Stimulated activated CD4-positive, alpha-beta T cell treated with anti-CD3 and anti-CD28 coated beads, Interleukin-12 subunit alpha, Interleukin-12 subunit beta, amount 100 ng/mL, for 48 hours (primary cell): ENCODE measurements at places on chromosomes 13 and 19.

DNA sequence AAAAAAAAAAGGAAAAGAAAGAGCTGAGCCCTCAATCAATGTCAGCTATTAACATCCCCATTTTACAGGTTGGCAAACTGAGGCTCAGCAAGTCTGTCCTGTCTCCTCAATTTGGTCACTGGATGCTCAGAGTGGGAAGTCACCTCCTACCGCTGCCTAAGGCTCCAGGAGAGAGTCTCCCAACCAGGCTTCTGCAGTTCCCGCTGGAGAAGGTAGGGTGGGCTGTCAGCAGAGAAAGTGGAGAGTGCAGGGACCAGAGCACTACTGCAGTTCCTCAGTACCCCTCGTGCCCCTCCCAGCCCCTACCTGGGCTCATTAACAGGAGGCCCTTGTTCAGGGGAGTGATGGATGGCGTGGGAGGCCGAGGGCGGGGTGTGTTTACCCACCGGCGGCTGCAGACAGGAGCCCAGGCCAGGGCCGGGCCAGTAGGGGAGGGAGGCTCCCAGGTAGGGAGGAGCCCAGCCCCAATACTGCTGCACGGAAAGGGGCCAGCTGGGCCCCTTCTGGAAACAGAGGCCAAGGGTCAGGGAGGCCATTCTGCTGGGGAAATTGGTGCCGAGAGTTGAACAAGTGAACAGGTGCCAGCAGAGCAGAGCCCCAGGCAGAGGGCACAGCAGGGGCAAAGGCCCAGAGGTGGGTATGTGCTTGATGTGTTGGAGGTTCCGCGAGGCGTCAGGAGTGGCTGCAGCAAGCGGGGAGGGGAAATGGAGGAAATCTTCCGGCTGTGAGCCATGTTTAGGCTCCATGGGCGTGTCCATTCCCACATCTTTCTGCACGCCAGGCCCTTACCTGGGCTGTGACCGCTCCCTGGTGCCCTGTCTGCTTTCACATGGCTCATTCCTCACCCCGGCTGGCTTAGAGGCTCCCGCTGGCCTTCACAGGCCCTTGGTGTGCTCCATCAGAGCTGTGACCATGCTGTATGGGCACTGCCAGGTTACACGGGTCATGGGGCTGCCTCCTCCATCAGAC, 7.6 kb upstream of the COMP start:
- no peak for DNase-seq

DNA sequence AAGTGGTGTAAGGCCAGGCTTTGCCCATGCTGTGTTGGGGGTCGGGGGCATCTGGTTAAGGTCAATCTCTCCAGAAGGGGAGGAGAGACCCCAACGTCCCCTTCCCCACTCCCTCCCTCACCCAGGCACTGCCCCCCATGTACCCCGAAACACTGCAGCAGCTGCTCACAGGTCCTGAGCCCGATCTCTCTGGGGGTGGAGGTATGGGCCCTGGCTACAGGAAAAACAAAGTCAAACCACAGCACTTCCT, 10.2 kb downstream of the CAPN12 start:
- no peak for DNase-seq

GRCh38 chr13:24692561-24692960, 12.4 kb downstream of the ATP12A start:
- no peak for DNase-seq

DNA sequence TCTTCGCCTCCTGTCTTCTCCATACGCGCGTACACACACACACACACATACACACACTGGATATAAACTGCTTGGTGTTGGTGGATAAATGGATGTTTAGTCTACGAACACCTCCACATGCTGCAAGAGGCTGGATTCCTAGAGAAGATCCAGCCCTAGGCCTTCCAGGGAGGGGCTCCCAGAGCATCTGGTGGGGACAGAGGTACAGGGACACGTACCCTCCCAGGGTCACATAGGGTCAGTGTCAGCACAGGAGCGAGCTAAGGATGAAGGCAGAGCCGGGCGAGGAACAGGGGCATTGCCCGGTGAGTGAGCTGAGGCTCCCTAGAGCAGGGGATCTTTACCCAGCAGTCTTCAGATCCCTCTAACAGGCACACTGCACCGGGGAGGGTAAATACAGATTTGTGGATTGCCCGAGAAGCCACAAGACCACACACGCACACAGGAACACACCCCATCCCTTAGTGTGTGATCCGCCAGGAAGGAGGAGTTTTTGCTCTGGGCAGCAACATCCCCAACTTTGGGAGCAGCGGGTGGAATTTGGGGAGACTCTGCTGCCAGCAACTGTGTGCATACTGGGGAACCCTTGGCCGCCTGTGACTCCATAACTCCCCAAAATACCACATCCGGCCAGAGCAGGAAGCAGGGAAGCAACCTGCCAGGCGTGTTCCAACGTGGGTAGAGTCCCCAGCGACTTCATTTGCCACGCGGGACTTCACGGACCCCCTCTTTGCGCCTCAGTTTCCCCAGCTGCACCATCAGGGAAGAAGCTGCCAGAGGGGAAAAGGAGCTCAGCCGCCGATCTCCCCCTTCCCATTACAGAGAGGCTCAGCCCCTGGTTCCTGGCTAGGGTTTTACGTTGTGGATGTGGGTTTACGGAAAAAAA, 5.8 kb upstream of the TLE2 start:
- no peak for DNase-seq

GRCh38 chr13:59270327-59270726, 893.4 kb downstream of the DIAPH3 start:
- no peak for DNase-seq

DNA sequence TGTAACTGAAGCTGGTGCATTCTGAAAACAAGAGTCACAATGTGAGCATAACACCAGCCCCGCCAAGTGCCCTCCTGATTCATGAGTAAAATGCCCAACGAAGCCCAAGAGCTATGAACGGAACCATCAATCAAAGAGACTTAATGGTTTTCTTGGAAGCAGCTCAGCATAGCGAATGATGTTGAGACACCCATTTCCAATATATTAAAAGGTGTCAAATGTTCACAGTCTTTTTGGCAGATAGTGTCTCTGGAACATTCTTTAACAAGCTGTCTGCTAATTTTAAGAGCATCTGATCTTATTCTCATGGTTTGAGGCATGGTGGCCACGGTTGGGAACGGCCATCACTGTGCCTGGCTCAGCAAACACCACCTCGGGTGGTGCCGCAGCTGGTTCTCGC, 133.4 kb upstream of the USP29 start:
- DNase-seq: no peak

GRCh38 chr19:3440082-3440481, 40.2 kb downstream of the SMIM24 start:
- DNase-seq: peak; percentile 27

DNA sequence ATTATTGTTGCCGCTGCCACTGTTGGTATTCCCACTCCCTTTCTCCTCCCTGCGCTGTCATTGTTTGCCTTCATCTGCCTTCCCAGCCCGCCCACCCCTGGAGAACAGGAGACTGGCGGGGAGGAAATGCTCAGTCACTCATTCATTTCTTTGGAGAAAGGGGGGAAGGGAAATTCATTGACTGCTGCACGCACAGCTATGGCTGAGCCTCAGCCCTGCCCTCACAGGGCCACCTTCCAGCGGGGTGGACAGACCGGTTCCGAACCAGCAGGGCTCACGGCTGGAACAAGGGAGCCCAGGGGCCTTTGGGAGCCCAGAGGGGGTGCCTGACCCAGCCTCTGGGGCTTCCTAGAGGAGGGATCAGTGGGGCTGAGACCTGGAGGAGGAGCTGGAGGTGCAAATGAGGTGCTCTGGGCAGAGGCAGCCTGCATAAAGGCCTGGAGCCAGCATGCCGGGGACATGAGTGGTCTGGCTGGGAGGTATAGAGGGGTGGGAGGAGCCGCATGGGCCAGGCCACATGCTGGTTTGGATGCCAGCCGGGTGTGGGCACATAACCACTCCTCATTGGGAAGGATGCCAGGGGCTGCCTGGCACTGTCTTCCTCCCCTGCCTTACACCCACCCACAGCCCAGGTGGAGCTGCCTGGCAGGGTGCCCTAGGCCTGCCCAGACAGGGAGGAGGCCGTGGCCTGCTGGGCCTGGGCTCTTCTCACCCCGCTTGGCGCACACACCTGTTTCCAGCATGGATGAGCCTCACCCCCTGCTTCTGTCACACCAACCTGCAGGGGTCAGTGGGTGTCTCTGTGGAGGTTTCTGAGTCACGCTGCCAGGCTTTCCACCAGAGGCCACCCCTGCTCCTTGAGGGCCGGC, 26.8 kb downstream of the PPP5C start:
- no peak for DNase-seq

- peak; percentile 69 for DNase-seq
Observed at GRCh38 chr19:13093407-13094105, 9.1 kb downstream of the LYL1 start.

DNA sequence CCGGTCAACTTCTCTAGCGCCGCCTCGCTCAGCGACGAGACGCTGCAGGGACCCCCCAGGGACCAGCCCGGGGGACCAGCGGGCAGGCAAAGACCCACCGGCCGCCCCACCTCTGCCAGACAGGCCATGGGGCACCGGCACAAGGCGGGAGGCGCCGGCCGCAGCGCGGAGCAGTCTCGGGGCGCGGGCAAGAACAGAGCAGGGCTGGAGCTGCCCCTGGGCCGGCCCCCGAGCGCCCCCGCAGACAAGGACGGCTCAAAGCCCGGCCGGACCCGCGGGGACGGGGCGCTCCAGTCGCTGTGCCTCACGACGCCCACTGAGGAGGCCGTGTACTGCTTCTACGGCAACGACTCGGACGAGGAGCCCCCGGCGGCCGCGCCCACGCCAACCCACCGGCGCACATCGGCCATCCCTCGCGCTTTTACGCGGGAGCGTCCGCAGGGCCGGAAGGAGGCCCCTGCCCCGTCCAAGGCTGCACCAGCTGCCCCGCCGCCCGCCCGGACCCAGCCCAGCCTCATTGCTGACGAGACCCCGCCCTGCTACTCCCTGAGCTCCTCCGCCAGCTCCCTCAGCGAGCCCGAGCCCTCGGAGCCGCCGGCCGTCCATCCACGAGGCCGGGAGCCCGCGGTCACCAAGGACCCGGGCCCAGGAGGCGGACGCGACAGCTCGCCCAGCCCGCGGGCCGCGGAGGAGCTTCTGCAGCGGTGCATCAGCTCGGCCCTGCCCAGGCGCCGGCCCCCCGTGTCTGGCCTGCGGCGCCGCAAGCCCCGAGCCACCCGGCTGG, 11.3 kb downstream of the C19orf25 start:
- no peak for DNase-seq

DNA sequence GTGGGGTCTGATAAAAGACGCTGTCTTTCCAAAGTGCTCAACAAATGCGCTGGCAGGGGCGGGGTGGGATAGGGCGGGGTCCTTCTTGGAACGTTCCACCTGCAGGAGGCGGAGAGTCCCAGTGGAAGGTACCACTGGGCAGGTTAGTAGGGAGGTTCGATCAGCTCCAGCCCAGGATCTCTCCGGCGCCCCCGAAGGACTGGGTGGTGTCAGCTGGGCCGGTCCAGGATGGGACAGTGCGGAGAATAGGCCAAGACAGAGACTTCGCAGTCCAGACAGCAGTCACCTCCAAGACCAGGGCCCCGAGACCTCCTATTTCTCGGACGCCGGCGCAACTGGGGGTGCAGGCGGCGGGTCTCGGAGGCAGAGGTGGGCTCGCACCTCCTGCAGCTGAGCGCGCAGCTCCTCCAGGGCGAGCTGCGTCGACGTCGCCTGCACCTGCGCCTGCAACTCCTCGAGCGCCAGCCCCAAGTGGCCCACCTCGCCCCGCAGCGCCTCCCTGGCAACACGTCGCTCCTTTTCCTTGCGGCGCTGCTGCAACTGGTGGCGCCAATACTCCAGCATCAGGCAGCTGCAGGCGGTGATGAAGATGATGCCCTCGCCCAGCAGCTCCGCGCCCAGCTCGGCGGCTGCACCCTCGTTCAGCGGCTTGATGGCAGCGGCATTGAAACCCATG, 21.6 kb downstream of the VASP start:
- no peak for DNase-seq

DNA sequence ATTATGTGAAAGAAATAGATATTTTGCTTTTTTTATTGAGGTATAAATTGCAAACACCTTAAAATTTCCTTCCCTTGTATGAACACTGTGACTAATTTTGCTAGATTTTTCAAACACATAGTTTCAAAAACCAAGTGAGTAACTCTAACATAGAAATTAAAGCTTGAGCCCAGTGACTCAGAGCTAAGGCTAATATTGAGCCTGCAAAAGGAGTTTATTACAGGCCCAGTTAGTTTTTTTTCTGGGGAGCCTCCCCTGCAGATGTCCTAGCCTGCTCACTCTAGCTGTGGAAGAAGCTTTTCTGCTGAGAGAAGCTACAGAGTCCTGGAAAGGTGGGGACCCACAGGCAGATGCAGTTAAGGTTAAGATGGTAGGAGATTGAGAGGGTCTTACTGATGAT, 3.4 kb downstream of the ZNF430 start:
- DNase-seq: no peak

- DNase-seq: no peak
Observed at GRCh38 chr19:14414926-14415690, 4.0 kb downstream of the DDX39A start.

- no peak for DNase-seq
Observed at GRCh38 chr19:5983367-5983955, 5.5 kb upstream of the RANBP3 start.

- no peak for DNase-seq
Observed at GRCh38 chr13:106533943-106534638, 1.4 kb downstream of the EFNB2 start.

DNA sequence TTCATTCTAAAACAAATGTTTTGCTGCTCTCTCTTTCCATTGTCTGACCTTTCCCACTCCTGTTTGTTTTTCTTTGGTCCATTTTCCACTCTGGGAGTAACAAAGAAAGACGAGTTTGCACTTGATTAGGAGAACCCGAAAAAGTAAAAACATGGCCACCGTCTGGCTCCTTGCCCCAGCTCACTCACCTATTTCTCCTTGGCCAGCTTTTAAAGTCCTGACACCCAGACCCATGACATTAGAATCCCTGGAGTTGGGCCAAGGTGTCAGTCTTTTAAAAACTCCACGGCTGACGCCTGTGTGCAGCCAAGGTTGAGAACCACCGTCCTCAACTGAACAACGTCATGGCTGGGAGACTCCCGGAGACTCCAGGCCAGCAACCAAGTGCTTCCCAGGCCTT, 63.6 kb upstream of the FLT1 start:
- no peak for DNase-seq

DNA sequence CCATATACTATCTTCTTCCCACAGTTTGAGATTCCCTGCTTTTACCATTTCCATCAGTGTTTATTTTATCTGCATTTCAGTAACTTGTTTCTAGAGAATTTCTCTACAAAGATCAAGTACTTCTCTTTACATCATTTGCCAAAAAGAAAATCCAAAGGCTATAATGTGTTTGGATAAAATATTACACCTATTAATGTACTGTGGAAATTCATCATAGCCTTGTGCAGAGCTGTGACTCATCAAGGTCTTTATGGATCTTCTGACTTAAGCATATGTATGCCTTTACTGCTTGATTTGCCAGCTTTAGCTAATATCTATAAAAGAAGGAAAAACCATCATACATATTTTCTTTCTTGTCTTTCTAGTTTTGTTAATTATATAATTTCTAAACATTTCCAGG, 9.6 kb upstream of the HTR2A start:
- no peak for DNase-seq

- no peak for DNase-seq
Observed at GRCh38 chr19:42150911-42151361, 18.7 kb upstream of the POU2F2 start.
